ENCODE measurements at places on chromosomes 5 and 9.

DNA sequence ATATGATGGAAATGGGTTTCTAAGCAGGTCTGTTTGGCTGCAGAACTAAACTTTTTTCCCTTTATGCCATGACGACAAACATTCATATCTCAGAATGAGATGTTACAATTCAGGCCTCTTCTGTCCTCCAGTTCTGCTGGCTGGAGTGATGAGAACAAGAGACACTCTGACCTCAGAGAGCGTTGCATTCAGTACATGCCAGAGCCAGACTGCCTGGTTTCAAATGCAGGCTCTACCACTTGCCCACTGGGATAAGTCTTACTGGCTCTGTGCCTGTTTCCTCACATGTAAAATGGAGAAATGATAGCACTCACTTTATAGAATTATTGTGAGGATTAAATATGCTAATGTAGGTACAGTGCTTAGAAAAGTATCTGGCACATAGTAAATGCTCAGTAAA, 24.8 kb upstream of the TOMM5 start:
- no peak for DNase-seq

DNA sequence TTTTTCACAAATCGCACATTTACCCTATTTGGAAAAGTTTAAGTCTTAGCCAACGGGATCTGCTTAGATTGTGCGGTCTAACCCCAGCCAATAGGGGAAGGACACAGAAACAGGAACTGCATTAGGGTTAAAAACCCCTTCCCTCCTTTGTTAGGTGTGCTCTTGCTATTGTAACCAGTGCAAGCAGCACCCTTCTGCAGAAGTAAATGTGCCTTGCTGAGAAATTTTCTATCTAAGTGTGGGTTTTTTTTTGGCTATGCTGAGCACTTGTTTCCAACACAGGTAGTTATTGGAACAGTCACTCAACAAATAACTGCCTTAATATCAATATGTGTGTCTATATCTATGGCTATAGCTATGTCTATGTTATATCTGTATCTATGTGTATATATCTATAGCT, 190.0 kb downstream of the TRIM32 start:
- DNase-seq: no peak

GRCh38 chr5:89260254-89260653, 377.3 kb upstream of the MEF2C start:
- no peak for DNase-seq

DNA sequence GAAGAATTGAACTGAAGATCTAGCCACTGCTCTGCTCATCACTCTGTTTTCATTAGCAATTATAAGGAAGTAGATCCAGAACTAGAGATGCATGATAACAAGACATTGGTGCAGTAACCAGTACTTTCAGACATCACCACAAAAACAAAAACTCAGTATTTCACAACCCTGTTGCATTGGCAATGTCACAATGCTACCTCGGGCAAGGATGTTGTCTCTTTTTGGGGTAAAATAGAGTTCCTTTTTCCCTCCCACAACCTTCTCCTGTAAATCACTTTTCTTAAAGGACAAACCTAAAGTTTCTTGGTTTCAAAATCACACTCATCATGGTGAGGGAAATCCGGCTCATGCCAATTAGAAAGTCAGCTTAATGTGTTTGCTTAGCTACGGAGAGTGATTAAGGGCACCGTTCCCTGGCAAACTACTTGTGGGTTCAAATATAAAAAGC, 420.1 kb upstream of the MEF2C start:
- DNase-seq: no peak

DNA sequence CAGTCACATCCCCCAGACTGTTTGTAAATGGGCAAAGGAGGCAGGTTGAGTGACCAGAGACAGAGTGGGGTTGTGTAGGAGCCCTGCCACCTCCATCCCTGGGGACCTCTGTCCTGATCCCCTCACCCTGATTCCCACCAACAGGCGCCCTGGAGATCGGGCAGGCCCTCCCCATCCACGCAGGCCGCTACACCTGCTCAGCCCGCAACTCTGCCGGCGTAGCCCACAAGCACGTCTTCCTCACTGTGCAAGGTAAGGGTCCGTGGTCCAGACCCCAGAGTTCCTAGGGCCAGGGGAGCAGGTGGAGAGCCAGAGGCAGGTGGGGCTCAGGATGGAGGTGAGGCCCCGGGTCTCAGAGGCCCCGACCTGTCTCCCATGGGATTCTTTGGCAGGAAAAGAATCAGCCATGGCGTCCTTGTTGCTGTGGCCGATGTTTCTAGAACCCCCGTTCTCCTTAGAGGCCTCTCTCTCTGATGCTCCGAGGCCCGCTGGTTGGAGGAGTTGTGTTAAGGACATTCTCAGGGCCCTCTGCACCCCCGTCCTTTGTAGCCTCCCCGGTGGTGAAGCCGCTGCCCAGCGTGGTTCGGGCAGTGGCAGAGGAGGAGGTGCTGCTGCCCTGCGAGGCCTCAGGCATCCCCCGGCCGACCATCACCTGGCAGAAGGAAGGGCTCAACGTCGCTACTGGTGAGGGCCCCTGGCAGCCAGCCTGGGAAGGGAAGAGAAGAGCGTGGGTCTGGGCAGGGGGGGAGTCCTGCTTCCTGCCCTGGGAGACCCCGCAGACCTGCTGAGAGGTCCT, 41.9 kb upstream of the ASS1 start:
- DNase-seq: no peak

DNA sequence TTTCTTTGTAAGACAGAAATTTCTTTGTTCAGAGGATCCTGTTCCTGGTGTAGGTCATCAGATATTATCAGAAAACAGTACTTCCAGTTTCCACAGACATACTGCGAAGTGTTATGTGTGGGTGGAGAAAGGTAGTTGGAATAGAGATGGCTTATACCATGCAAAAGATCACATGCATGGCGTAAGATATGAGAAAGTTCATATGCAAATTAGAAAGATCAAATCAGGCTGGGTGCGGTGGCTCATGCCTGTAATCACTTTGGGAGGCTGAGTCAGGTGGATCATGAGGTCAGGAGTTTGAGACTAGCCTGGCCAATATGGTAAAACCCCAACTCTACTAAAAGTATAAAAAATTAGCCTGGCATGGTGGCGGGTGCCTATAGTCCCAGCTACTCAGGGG, 65.2 kb upstream of the GLIS3 start:
- no peak for DNase-seq
